ENCODE measurements at places on chromosomes 11 and 22.

DNA sequence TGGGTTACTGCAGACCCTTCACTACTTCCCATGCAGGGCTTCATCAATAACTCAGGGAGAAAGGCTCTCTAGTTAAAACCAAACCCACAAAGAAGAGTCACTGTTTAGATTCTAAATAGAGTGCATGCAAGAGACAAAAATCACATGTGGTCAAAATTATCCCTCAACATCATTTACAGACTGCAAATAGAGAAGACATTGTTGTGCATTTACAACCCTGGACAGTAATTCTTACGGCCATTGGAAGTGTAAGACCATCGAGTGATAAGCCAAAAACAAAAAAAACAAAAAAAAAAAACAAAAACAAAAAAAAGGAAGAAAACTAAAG lies 93.4 kb downstream of the RASSF10 start:
- no peak for DNase-seq

- no peak for DNase-seq
These were observed 4.2 kb upstream of the SYT8 start for GRCh38 chr11:1830322-1831223.

- DNase-seq: no peak
These were observed 117.7 kb downstream of the GALNT18 start for GRCh38 chr11:11504071-11504470.

- no peak for DNase-seq
These were observed 662.1 kb downstream of the NTM start for GRCh38 chr11:132032555-132032954.

GRCh38 chr22:39134366-39135091 lies 18.0 kb downstream of the CBX7 start:
- DNase-seq: no peak

GRCh38 chr11:33941637-33942160 lies 49.8 kb upstream of the LMO2 start:
- no peak for DNase-seq

GRCh38 chr11:114057605-114058004 lies 1.9 kb upstream of the ZBTB16 start:
- no peak for DNase-seq

GRCh38 chr11:3052567-3052966 lies 4.7 kb downstream of the CARS1 start:
- no peak for DNase-seq
